ENCODE measurements at places on chromosomes 7 and 10. TPM values are rescaled to one million over a fixed set of nuclear protein-coding genes. Genes with fewer than 3 reads are reported as not detected.
A peak's percentile ranks its signal among the peaks of the same experiment; 100 is the strongest.

DNA sequence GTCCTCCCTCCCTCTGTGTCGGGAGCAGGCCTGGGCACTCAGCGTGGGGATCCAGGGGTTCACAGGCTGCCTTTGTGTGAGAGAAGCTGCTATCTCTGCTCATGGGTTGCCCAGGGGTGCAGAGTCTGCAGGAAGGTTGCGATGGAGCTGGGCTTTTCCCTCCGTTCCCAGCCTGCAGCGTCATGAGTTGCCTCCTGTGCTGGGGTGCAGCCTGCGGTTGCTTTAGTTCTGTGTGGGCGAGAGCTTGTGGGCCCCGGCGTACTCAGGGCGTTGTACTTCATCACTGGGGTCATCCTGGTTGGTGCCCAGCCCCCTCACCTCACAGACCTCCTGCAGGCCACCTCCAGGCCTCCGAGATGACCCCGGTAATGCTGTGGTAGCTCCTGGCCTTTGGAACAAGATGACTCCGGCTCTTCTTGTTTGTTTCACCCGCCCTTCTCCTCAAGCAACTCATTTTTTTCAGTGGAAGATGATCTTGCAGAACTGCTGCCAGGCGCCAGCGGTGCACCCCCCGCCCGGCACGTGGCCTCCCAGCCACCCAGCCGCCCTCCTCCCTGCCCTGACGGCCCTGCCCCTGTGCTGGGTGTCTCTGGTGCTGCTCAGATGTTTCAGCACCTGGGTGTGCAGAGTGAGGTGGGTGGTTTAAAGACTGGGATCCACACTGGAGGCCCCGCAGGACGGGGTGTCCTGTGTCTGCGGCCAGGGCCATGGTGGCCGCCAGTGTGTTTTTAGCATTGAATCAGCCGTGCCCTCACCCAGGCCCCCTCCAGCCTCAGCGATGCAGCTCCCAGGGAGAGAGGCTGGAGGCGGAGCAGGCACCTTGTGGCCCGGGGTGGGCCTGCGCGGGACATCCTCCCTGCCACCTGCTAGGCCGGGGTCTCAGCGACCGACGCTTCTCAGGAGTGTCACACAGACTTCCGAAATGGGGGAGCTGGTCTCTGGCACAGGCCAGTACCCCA lies 7.2 kb downstream of the AP5Z1 start:
- DNase-seq: no peak

- DNase-seq: no peak
Observed at GRCh38 chr7:27491534-27491933, 171.1 kb downstream of the HIBADH start.

DNA sequence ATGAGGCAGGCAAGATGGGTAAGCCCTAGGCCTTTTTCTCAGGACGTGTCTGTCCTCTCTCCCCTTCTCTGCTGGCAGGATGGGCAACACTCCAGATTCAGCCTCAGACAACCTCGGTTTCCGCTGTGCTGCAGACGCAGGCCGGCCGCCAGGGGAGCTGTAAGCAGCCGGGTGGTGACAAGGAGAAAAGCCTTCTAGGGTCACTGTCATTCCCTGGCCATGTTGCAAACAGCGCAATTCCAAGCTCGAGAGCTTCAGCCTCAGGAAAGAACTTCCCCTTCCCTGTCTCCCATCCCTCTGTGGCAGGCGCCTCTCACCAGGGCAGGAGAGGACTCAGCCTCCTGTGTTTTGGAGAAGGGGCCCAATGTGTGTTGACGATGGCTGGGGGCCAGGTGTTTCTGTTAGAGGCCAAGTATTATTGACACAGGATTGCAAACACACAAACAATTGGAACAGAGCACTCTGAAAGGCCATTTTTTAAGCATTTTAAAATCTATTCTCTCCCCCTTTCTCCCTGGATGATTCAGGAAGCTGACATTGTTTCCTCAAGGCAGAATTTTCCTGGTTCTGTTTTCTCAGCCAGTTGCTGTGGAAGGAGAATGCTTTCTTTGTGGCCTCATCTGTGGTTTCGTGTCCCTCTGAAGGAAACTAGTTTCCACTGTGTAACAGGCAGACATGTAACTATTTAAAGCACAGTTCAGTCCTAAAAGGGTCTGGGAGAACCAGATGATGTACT lies 13.1 kb downstream of the PHKG1 start:
- DNase-seq: peak; percentile 55

GRCh38 chr10:126022841-126023240 lies 126.5 kb downstream of the FANK1 start:
- DNase-seq: no peak

DNA sequence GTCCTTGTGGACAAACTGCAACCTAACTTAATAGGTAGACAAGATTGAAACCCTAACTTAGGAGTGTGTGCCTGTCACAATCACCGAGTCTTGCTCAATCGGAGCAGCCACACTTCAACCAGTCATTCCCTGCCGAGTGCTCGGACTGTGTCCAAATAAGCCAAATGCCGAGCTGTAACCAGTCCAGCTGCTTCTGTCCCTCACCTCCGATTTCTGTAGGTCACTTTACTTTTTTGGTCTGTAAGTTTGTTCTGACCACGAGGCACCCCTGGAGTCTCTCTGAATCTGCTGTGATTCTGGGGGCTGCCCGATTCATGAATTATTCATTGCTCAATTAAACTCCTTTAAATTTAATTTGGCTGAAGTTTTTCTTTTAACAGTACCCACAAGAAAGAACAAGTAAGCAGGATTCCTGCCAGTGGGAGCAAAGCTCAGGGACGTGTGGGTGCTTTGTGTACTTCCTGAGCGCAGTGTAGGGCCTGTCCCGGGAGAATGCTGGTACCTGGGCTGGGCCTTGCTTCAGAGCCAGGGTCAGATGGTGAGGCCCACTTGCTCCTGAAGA lies 140.1 kb downstream of the ACTR3B start:
- no peak for DNase-seq

DNA sequence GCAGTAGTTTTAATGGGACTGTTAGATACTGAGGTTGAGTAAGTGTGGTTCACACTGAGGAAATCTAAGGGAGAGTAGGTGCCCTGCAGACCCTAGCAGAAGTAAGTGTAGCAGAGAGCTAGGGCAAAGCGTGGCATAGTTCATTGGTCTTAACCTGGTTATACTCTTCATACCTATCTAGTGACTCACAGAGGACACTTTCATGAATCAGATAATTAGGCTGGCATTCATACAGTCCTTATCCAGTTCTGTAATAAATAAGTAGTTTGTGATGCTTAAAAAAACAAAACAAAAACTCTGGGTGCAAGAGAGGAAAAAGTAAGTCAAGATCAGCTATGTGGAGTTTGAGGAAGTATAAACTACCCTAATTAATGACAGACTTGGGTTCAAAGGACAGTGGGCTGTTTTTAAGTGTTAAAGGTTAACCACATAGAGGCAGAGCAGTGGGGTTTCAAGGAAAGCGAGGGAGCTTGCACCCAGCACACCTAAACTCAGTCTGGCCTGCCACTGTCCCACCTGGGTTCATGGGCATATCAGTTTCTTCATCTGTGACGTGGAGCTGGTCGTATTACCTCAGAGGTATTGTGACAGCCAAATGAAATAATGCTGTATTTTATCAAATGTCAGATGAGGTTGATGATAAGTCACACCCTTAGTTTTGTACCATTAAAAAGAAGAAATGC lies 27.1 kb downstream of the LMTK2 start:
- DNase-seq: no peak

DNA sequence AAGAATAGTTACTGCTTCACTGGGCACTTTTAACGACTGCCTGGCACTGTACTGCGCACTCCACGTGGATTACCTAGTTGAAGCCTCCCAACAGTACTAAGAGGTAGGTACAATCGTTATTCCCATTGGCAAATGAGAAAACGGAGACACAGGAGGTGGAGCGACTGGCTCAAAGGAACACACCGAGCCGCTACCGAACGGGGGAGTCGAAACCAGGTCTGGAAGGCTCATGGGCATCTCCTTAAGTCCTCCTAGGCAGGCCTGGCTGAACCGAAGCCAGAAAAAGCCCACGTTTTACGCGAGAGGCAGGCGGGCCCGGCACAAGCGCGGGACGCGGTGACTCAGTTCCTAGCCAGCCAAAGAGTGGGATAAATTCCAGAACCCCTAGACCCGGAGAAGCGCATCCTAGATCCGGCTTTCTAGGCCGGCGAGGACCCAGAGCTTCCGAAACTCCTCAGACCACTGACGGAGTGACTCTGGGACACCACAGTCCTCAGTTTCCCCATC lies 472 bp downstream of the PDAP1 start:
- peak; percentile 24 for DNase-seq

GRCh38 chr7:127768241-127768640 lies 116.2 kb downstream of the SND1 start:
- DNase-seq: no peak

DNA sequence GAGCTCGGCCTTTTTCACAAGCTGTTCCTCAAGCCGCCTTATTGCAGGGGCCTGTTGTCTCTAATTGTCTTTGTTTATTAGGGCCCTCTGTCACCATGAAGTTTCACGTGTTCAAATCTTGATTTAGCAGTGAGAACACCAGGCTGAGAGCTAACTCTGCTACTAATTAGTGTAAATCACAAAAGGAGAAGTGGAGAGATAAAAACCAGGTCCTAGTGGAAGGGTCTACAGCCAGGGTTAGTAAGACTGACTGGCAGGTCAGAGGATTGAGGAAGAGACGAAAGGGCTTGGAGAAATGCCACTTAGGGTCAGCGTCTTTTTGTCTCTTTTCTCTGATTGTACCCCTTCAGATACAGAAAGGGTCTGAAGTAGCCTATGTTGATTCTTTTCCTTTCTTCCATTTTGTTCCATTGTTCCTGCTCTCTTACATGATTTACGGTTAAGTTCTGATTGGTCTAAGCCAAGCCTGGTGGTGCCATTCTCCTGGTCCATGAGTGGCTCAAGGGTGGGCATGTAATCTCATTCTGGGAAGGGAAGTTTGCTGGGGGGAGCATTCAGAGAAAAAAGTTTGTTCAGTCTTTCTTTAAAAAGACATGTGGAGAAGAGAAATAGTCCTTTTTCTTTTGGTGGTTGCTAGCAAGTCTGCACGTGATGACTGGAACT lies 21.3 kb downstream of the SSMEM1 start:
- no peak for DNase-seq

Gene ENTPD1
- total RNA-seq: 102 TPM

Data from endothelial cell (in vitro differentiated cells).